ENCODE measurements at places on chromosomes 16 and 17.

- DNase-seq = no peak
Observed at GRCh38 chr16:49055291-49055690, 226.3 kb downstream of the CBLN1 start.

- DNase-seq = no peak
Observed at GRCh38 chr16:85897382-85897781, 1.6 kb upstream of the IRF8 start.

DNA sequence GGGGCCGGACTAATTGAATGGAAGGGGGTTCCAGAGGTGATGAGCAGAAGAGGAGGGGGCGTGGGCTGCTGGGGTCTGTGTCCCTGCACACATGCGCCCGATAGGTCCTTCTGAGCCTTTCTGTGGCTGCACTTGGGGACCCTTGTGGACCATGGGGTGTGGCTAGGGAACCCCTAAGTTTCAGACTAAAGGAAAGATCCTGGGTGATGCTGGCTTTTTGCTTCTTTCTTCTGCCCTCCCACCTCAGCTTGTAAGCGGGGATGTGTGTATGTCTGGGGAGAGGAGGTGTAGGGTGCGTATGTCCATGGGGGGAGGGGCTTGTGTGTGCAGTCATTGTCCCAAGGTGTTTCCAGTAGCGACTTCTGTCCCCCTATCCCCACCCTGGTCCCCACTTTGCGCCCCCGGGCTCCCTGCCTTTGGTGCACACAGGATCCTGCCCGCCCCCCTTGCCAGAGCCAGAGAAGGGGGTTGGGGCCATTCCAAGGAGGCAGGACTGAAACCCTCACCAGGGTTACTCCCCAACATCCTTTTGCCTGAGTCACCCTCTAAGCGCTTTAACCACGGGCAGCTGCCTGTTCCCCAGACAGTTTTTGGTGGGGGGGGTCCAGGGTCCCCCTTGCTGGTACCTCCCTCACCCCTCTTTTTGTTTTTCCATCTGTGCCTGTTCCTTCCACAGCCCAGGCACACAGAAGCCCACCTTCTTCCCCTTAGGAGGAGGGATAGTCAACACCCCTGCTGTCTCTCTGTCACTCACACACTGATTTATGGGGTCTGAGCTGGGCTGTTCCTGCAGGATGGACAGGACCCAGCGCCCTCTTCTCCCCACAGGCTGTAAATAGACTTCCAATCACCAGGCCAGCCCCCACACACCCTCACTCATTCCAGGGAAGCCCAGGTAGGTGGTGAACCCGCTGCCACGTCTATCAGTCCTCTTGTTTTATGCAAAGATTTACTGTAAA, 83.2 kb downstream of the ARHGAP23 start:
- no peak for DNase-seq

GRCh38 chr17:81217491-81217890, 5.3 kb downstream of the CEP131 start:
- DNase-seq = no peak

DNA sequence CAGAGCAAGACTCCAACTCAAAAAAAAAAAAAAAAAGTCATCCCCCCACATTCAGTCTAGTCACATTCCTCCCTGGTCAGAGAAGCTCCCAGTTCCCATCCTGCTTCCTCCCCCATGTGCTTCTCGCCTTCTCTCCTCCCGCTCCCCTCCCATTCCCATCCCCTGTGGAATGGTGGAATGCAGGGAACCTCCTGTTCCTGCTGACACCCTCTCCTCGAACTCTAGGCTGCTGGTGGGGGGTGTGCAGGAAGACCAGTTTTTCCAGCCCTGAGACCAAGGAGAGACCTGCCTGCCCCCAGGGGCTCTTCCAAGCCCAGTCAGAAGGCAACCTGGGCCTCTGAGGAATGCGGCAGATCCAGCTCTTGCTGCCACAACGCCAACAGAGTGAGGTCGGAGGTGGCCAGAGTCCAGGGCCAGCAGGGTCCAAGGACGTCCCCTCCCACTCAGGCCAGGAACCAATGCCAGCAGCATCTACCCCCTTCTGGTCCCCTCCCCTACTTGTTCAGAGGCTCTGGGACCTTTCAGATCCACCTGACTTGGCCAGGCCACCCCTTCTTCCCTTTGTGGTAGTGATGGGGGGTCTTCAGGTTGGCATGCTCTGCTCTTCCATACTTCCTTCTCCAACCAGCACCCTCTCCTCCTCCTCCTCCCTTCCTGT, 39.3 kb upstream of the TAC4 start:
- no peak for DNase-seq

- no peak for DNase-seq
Observed at GRCh38 chr16:68991075-68991474, 114.4 kb upstream of the HAS3 start.

GRCh38 chr17:6797718-6798351, 21.8 kb downstream of the FBXO39 start:
- no peak for DNase-seq

- DNase-seq = no peak
Observed at GRCh38 chr17:54944796-54945195, 23.7 kb downstream of the COX11 start.

GRCh38 chr17:15269780-15270089, 4.6 kb upstream of the PMP22 start:
- DNase-seq = no peak

DNA sequence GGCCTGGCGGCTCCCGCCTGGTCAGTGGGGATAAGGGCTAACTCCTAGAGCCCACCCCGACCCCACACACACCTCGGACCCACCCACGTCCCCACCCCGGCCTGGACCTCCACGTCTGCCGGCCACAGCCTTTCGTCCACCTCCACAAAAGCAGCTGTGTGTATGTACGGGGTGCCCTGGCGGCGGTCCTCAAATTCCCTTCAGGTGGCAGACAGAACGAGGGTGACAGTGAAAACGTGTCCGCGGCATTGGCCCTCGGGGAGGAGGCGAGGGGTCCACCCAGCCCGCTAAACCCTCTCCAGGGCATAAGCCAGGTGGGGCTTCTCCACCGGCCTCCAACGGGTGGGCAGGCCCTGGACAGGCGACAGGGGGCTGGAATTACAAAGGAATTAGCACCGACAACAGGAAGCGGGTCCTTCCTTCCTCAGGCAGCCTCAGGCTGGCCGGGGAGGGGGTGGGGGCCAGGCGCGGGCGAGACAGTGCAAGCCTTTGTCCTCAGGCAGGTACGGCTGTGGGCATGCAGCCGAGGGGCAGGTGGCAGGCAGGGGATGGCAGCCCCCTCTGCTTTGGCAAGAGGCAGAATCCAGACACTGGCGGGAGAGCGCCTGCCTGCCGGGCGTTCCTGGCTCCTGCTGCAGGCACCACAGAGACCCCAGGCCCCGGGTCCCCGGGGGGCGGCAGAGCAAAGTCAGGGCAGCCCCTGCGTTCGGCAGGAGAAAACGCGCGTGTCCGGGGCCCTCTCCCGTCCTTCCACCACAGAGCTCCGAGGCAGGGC, 12.3 kb upstream of the PITPNA start:
- DNase-seq = no peak

GRCh38 chr17:78089576-78090281, 38.8 kb downstream of the TMC6 start:
- DNase-seq = no peak

DNA sequence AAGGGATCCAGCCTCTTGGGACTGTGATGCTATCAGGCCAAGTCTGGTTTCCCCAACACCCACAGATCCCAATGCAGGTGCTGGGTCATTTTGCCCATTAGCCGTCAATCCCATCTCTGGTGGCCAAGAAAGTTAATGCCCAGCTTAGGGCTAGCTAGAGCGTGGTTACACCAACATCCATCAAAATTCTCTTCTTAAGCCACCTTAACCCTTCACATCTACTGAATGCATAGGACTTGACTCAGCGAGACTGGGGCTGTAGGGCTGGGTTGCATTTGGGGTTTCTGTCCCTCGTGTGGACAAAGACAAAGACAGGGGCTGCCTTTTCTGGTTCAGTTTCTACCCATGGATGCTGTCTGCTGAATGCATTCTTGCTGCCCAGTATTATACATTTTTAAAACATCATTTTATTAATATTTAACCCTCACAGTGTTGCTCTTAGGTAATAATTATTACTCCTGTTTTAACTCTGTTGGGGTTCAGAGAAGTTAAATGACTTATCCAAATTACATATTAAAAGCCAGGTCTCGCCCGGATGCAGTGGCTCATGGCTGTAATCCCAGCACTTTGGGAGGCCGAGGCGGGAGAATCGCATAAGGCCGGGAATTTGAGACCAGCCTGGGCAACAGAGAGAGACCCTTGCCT, 141.1 kb upstream of the NOL11 start:
- DNase-seq = no peak

DNA sequence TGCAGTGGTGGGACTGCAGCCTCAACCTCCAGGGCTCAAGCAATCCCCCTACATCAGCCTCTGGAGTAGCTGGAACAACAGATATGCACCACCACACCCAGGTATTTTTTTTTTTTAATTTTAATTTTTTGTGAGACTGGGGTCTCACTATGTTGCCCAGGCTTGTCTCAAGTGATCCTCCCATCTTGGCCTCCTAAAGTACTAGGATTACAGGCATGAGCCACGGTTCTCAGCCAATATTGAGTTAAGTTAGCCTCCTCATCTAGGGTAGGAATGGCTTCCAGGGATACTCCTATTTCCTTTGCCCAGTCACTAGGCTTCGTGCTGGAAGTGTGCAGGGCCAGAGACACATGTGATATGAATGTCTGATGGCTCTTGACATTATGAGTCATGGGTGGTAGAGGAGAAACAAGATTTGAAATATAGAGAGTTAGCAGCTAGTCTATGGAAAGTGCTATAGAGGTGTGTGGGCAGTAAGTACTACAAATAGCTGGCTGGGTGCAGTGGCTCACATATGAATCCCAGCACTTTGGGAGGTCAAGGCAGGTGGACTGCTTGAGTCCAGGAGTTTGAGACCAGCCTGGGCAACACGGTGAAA, 8.0 kb upstream of the HES7 start:
- no peak for DNase-seq

GRCh38 chr17:68441070-68441770, 16.1 kb downstream of the WIPI1 start:
- DNase-seq = no peak

GRCh38 chr16:16075488-16076422, 126.3 kb downstream of the ABCC1 start:
- no peak for DNase-seq

DNA sequence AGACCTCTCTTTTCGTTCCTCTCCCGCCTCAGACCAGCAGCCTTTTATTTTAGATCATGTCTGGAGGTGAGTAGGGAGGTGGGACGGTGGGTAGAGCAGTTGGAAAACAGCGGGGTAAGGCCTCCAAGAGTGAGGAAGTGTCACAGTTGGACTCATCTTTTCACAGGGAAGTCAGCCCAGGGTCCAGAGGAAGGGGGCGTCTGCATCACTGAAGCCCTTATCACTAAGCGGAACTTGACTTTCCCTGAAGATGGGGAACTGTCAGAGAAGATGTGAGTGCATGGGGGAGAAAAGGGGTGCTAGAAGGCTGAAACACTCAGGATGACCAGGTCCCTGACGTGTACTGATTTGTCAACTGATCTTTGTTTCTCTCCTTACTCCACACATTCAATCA, 461 bp downstream of the LRRC46 start:
- no peak for DNase-seq

DNA sequence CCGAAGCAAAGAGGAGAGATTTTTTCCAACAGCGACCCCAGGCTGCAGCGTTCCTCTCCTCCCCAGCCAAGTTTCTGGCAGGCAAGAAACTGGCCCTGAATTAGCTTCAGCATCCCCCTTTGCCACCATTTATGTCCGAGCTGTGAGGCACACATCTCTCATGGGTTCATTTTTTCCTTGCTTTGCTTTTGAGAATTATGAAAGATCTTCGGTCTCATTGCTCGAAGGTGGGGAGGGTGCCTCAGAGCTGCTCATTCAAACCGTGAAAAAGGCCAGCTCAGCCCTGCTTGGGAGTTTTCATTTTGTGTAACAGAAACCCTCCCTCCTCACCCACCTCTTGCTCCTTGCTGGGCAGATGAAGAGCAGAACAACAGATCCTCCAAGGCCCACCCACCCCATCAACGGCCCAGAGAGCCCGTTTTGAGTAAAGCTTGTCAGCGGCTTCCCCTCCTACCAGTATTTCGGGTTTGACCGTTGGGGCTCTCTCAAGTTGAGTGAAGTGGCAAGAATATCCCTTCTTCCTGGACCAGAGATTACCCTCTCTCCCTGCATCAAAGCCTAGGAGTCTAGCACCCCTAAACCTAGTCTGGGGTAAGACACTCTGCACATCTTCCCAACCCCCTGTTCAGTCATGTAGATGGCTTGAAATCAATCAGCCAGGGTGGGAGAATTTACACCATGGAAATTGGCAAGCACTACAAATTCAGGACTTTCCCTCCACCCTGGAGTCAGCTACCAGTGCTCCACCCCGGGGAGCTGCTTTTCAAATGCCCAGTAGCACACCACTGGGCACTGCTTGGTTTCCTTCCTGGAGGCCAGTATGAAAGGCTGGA, 1.8 kb downstream of the CCR7 start:
- no peak for DNase-seq

- no peak for DNase-seq
Observed at GRCh38 chr17:82803606-82804005, 36.2 kb downstream of the ZNF750 start.

- DNase-seq = no peak
Observed at GRCh38 chr16:1108299-1109252, 12.5 kb upstream of the C1QTNF8 start.

GRCh38 chr16:10964891-10965326, 20.5 kb downstream of the CLEC16A start:
- peak; percentile 27 for DNase-seq

DNA sequence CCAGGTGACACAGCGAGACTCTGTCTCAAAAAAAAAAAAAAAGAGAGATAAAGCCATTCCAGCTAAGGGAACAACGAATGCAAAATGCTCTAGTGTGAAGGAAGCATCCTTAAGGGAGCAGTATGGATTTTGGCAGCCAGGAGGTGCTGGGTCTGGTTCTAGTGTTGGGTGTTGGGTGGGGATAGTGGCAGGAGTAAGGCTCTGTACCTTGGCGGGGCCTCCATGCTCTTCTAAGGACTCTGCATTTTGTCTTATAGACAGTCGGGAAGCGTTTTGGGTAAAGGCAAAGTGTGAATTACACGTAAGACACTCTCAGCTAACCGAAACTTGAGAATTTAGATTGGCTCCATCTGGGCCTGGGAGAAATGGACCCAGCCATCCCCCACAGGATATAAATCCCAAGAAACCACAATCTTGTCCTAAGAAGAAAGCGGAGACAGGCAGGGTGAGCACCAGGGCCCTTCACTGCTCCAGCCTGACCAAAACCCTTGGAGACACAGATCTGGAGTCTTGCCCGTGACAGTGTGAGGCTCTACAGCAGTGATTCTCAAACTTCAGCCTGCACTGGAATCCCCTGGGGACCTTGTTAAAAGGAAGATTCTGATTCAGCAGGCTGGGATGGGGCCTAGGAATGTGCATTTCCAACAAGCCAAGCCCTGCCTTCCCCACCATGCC, 33.1 kb upstream of the PHB1 start:
- no peak for DNase-seq

All from stimulated activated CD8-positive, alpha-beta memory T cell treated with anti-CD3 and anti-CD28 coated beads, Interleukin-4, amount 100 ng/mL, for 1 hour (primary cell).